ENCODE measurements at places on chromosomes 6 and 20.

DNA sequence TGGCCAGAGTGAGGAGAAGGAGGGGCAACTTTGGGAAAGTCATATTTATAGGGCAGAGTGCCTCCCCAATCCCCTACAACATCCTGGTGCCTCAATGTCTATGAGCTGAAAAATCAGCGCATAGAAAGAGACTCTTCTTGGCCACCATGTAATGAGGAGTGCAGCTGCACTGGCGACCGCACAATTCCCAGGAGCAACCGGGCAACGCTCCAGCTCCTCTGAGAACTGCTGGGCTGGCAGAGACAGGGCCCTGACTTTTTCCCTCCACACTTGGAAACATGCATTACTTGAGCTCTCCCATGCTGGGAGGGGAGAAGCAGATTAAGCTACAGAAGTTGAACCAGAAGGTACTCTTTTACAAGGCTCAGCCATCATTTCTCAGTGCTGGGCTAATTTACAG is 31.4 kb upstream of the MARCKS start:
- no peak for DNase-seq

GRCh38 chr20:8601542-8601912 is 467.4 kb upstream of the PLCB4 start:
- DNase-seq: no peak

- no peak for DNase-seq
These were observed 53.3 kb upstream of the KIF25 start for GRCh38 chr6:167944130-167944529.

GRCh38 chr20:63464289-63464635 is 8.2 kb downstream of the KCNQ2 start:
- DNase-seq: no peak

DNA sequence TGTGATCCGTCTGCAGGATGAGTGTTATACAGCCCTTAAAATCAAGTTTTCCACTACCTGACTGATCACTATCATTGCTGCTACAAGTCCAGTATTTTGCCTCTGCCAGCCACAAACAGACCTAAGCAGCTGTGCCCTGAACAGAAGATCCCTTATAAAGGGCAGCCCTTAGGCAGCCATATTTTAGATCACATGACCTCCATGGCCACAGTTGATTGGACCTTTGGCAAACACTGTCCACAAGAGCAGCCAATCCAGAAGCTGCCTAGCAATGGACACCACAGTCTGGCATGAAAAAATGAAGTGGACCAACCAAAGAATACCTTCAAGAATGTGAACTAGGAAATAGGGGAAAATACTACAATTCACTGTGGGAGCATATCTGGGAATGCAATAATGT is 50.8 kb downstream of the MC3R start:
- DNase-seq: no peak

DNA sequence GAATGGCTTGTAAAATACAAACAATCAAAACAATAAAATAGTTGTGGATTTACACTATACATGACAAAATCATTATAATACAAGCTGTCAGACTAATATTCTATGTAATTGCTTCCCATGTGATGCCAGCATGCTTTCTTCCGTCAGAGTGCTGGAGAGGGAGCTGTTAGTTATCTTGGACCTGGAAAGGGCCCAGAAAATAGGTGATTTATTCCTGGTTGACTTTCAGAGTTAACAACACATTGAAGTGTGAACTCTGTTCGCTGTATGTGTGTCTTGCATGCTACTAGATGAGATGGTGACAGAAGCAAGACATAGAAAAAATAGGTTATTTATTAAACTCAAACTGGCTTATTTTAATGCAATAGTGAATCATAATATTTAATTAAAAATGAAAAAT is 70.2 kb downstream of the CDYL start:
- DNase-seq: no peak

- DNase-seq: no peak
These were observed 121.3 kb downstream of the CLVS2 start for GRCh38 chr6:123117145-123117908.

- DNase-seq: no peak
These were observed 232.8 kb downstream of the ZNF217 start for GRCh38 chr20:53360852-53361251.

- no peak for DNase-seq
These were observed 177.9 kb downstream of the COL9A1 start for GRCh38 chr6:70124882-70125545.

DNA sequence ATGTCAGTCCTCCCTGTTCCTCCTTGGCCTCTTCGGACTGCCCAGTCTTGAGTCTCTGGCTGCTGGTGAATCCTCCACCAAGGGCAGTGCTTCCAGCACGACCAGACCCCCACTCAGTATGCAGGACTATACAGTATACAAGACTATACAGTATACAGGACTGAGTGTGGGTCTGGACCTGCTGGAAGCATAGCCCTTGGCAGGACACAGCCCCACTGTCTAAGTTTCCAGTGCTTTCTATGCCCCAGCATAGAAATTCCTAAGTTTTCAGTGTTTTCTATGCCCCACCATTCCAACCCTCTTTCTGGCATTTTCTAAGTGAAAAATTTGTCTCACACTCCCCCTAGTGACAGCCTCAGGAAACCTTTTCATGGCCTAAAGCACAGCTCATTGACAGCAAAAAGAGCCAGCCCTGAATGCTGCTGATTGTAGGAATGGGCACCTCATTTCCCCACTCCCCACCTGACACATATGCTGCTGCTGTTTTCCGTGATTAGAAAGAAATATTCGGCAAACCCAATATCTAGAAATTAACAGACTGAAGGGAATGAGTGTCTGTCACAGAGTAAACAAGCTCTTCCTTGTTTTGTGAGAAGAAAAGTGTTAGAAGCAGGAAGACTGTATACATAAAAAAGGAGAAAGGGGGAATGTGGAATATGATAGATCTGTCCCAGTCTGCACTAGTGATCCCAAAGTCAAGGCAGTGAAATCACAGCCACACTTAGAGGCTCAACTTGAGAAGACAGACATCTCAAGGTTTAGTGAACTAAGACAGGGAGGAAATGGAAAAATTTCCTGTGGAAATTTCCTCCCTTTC is 206.9 kb downstream of the IBTK start:
- no peak for DNase-seq

- DNase-seq: no peak
These were observed 7.3 kb downstream of the TFB1M start for GRCh38 chr6:155306958-155307357.

DNA sequence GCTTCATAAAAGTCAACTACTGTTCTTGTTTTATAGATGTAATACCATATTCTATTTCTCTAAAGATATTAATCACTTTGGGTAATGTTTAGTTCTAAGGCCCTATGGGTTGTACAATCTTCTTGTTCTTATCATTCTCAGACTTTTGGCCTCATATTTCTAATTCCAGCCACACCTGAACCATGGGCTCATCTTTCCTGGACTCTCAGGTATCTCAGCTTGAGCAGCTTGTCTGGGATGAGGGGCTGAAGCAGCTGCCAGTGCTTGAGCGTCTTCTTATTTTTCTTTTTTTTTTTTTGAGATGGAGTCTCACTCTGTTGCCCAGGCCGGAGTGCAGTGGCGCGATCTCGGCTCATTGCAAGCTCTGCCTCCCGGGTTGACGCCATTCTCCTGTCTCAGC is 150.2 kb downstream of the KIF6 start:
- DNase-seq: no peak

- DNase-seq: no peak
These were observed 48.2 kb upstream of the TINAG start for GRCh38 chr6:54260025-54260424.

DNA sequence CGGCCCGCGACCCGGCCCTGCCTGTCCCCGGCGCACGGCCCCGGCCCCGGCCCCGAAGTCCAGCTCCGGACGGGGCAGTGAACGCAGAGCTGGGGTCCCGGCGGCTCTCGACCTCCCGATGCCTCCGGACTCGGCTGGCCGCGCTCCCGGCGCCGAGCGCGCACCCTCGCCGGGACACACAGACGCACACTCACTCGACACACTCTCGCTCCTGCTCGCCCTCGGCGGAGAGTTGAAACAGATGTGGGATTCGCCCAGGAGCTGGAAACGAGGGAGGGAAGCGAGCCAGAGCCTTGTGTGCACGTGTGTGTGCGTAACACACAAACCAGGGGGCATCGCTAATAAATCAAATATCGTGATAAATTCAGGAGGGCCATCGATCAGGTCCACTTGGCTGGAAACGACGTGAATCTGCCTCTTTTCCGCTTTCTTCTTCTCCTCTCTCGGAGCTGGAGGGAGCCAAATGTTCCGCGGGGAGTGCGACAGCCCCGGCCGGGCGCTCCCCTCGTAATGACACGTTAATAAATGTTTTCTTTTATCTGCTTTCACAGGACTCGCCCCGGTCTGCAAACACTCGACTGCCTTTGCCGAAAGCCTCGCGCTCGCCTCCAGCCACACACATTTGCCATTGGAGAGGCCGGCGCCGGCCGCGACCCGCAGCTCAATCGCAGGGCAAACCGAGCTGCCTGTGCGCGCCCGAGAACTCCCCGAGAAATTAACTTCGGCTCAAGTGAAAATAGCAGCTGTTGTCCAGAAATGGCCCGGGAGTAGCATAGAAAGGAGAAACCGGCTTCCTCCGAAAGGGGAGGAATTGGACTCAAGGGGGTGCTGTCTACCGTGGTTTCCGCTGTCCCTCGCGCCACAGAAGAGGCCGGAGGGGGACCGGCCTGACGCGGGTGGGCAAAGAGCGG is 828 bp upstream of the SULF2 start:
- no peak for DNase-seq

DNA sequence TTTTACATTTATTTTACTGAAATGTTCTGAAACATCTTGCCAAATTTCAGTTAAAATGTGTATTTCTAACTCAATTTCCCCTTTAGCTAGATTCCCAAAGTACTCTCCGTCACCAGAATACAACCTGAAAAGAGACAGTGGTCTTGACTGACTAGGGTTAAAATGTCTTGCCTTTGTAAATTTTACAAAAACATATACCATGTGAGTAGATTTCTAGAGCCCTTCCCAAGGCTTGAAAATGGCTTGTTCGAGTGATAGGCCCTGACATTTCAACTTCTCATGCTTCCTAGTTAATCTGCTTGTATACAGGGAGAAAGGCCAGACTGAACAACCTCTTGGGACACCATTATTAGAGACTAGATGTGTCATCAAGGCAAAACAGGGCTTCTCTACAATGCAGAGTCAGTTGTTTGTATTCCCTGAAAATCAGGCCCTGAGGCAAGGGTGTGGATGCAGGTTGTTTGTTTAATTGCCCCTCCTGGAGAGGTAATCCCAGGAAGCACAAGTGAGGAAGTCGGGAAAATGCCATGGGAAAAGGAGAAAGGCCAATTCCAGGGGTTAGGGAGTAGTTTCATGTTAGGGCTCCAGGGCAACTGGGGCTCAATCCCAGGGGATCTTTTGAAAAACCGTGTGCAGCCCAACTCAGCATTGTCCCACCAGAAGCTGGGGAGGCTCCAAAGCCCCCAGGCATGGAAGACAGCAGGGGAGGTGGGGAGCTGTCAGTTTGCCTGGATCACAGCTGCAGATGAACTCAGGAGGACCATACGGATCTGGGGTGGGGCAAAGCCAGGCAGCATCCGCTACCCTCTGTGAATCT is 11.6 kb upstream of the TFB1M start:
- DNase-seq: no peak

GRCh38 chr6:145836772-145837171 is 22.2 kb upstream of the FBXO30 start:
- no peak for DNase-seq

GRCh38 chr6:108653949-108654348 is 93.2 kb downstream of the FOXO3 start:
- no peak for DNase-seq

DNA sequence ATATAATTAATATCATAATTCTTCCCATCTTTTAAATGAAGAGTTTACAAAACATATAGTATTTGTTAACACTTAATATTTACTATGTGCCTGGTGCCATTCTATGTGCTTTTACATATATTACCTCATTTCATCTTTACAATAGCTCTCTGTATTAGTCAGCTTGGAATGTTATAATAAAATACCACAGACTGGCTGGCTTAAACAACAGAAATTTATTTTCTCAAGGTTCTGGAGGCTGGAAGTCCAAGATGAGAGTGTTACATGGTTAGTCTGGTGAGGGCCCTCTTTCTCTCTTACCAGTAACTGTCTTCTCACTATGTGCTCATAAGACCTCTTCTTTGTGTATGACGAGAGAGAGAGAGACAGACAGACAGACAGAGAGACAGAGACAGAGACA is 110.2 kb downstream of the NKAIN2 start:
- no peak for DNase-seq

GRCh38 chr20:49896204-49896603 is 19.1 kb downstream of the SPATA2 start:
- DNase-seq: no peak

GRCh38 chr6:90645634-90646033 is 58.8 kb upstream of the MAP3K7 start:
- no peak for DNase-seq

DNA sequence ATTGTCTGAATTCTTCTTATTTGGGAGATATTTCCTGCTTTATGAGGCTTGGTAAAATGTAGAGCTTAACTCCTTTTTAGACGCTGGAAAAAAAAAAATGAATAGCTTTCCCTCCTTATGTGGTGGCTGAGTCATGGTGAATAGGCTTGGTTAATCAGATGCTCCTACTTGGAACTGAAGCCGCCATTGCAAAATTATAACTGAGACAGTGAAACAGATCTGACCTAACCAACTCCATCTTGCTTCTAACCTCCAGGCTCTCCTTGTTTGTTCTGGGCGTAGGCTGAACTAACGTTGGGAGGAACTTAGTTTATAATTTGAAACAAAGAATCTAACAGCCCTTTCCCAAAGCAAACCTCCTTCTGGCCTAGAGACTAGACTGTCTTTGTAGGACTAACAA is 43.2 kb upstream of the PLCB4 start:
- no peak for DNase-seq

DNA sequence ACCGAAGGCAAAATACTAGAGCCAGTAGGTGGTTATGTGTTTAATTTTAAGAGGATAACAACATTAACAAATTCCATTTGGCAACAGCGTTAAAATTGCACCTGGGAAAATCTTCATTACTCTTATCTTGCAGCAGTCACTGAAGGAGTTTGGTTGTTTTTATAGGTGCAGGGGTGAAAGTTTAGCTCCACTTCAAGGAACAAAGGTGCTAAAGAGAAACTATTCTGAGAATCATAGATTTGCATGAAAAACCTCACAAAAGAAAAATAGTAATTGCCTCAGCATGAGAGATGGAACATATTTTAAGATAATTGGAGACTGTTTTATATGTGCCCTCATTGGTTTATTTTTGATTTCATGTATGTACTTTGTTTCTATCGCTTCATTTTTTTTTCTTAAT is 444.4 kb downstream of the UTRN start:
- DNase-seq: no peak

GRCh38 chr20:1876975-1877608 is 18.1 kb upstream of the SIRPA start:
- no peak for DNase-seq

- no peak for DNase-seq
These were observed 9.2 kb downstream of the CYB5R4 start for GRCh38 chr6:83868639-83869038.

DNA sequence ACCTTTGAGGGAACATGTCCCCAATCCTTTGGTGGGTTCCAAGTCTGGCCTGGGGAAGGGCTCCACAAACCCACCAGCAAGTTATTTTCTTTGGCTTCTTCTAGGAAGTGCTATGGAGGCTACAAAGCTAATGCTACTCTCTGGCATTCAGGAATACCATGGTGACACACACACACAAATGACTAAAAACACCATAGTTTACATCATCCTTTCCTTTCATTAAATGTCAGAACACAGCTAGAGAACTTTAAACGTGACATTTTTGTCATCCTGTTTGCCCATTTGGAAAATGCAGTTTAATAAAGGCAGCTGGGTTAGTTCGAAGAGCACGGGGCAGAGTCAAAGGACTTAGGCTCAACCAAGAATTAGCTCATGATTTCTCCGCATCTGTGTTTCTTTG is 40.2 kb upstream of the PROKR2 start:
- no peak for DNase-seq

- DNase-seq: no peak
These were observed 787 bp upstream of the TNFRSF6B start for GRCh38 chr20:63695424-63696305.
